Left renal pelvis (tissue), 4 donors: ENCODE measurements at places on chromosomes 1 and 21. TPM values are rescaled to one million over a fixed set of nuclear protein-coding genes. Genes with fewer than 3 reads are reported as not detected.

The PSMA5 gene
- polyA plus RNA-seq: 103 TPM

DNA sequence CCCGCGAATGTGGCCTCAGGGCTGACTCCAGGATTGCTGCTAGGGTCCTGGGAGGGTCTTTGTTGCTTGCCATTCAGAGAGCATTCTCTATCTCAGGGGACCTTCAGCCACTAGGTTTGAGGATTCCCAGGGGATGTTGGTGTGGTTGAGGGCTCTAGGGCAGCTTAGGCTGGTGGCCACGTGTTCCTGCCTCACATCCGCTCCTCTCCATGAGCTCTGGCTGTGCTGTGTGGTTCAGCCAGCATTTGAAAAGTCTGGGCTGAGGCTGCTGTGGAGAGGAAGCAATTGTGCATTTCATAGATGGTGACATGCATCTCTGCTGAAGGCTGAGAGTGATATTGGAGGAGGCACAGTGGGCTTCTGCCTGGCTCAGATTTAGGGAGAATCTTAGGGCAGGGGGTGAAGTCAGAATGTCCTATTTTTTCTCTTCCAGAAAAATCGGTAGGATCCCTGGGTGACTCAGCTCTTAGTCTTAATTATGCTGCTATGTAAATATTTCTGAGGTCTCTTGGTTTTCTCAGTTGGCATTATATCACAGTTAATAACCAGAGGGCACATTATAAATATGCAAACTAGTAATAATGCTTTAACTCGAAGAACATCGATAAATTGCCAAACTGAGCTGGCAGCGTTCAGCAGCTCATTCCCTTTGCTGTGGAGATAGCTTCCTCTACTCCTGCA is 182.3 kb downstream of the CAMTA1 start:
- DNase-seq: no peak

- DNase-seq: no peak
Observed at GRCh38 chr1:79638382-79638781, 631.9 kb upstream of the ADGRL4 start.

GRCh38 chr21:37373539-37373938 is 7.0 kb downstream of the DYRK1A start:
- DNase-seq: no peak

The LDLRAD2 gene
- polyA plus RNA-seq: 3.3 TPM
